ENCODE measurements at places on chromosomes 7 and 10.

- no peak for DNase-seq
These were observed 29.0 kb upstream of the DGKI start for GRCh38 chr7:137875746-137876145.

GRCh38 chr7:102295346-102296178 is 8.9 kb downstream of the SH2B2 start:
- DNase-seq: no peak

- DNase-seq: no peak
These were observed 533.6 kb downstream of the GATA3 start for GRCh38 chr10:8588135-8588534.

DNA sequence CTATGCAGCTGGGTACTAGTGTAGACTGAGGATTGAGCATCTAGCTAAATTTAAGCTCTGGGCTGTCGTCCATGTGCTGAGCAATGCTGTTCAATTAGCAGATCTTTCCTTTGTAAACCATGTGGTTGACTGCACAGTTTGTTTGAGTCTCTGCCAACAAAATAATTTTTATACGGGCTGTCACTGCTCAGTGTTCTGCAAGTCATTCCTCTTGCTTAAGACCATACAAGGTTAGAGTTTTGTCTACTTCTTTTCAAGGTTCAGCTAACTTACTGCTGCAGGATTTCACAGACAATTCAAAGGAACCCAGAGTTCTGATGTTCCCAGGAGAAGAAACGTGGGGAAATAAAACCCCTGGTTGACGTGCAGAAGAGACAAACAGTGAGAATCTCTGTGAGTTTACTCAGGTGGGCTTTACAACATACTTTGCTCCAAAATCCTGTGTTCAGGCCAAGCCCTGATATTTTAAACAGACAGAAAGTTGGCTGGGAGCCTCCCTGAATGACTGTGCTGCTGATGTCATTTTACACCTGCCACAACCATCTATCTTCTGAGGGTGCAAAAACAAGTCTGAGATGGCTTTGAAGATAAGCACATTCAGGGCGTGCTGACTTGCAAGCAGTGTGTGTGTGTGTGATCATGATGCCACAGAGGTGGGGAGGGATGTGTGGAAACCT is 177.1 kb upstream of the SVIL start:
- no peak for DNase-seq

DNA sequence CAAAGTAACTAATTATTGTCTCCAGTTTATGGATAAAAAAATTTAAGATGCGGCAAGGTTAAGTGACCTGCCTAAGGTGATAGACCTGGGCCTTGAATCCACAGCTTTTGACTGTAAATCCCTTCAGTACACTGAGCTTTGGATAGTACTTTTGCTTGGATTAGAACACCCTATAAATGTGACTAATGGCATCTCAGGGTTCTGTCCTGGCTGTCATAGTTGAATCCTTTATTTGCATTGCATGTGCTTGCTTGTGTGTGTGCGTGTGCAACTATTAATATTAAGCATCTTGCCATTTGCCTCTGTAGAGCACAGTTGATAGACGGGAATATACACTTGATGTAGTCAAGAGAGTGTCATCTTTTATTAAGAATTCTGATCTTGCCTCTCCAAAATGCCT is 228.0 kb downstream of the AUTS2 start:
- DNase-seq: no peak

DNA sequence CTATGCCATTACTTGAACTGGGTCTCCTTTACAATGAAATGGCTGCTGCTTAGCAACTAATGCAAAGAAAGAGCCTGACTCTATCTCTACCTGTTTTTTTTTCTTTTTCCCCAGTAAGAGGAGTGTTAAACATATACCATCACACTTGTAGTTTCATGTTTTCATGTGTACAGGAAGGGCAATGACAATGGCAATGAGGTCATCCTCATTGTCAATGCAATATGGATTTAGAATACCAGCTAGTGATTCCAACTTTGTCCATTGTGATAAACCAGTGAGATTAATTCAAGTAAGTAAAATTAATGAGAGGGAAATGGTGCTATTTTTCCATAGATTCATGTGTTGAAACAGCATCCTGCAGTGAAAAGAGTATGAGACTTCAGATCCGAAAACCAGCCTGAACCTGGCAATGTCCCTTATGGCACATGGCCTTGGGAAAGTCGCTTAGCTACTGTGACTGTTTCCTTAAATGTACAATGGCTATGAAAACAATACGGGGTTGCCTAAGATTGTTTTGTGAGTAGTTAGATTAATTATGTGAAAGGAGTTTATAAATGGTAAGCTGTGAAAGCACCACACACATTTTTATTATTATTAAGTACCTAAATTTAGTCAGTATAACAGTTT is 11.2 kb downstream of the DGKI start:
- no peak for DNase-seq

DNA sequence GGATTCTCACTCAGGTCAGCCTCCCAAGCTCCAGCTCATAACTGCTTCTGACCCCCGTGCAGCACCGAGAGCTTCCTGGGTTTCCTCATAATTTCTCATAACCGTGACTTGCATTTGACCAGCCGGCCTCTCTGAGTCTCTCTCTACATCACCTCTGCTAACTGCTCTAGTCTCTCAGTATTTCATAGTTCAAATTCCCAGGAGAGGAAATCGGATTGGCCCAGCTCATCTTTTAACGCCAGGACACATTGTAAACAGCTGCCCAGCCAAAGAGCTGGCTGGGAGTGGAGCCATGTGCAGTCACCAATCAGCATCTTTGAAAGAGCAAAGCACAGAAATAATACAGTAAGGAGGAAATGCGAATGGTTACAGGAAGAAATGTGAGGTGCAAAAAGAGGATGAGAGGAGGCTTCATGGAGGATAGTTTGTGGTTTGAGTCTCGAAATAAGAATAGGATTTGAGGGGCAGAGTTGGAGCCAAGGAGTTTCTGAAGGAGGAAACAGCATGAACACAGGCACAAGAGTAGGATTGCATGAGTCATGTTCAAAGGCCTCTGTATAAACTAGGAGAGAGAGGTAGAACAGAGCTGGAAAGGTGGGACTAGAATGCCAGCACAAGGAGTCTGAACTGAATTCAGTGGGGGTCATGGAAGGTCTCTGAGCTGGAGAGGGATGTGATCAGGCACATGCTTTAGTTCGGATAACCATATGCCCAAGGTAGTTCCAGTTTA is 15.2 kb upstream of the LBX1 start:
- no peak for DNase-seq

DNA sequence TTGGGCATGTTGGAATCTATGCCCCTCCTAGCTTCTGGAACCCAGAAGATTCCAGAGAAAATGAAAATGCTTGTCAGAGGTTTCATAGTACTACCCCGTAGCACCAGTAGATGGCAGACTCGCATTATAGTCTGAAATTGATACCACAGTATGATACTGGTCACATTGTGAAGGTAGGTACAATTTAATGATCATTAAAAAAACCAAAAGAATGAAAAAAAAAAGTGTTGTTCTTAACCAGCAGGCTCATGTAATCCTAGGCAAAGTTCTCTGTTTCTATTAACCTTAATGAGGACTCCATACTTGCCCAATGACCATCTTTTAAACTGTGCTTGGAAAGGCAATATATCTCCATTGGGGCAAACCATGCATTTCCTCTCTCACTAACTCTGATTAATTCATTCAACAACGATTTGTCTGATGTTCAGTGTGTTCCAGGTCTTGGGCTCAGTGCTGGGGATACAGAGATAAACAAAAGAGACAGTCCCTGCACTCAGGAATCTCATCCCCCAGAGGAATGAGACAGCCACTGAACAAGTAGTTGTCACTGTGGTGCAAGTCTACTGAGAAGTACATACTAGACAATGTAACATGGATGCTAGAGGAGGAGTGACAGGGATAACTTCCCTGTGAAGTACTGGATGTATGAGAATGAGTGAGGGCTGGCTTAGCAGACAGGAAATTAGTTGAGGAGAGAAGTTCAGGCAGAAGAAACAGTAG is 223.5 kb upstream of the PHYHIPL start:
- DNase-seq: no peak

GRCh38 chr10:71431239-71432100 is 34.8 kb downstream of the CDH23 start:
- DNase-seq: no peak

DNA sequence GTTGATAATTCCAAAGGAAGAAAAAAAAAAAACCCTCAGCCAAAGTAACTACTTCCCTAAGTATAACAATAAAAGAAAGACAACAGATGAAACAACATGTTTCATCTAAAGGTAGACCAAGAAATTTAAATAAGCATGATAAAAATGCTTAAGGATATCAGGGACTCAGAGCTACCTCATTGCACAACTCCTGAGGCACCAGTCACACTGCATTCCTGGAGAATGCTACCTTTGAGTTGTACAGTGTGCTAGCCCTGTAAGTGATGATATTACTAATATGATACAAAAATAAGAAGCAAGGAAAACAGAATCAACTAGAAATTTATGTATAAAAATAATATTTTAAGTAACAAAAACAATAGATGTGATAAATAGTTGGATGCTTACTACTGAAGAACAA is 29.5 kb upstream of the C7orf33 start:
- no peak for DNase-seq

DNA sequence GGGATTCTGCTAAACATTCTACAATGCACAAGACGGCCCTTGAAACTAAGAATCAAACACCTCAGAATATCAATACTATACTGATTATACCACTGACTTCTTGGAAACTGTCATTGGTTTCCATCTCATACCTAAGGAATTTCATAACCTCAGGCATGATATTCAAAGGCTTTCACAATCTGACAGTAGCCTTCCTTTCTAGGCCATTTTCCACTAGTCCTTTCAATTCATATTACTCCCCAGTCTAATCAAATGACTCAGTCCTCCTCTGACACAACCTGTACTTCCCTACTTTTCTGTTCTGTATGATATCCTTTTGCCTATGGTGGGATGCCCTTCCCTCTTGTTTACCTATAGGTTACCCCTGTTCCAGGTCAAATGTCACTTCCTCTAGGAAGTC is 48.3 kb downstream of the CSTF2T start:
- no peak for DNase-seq

DNA sequence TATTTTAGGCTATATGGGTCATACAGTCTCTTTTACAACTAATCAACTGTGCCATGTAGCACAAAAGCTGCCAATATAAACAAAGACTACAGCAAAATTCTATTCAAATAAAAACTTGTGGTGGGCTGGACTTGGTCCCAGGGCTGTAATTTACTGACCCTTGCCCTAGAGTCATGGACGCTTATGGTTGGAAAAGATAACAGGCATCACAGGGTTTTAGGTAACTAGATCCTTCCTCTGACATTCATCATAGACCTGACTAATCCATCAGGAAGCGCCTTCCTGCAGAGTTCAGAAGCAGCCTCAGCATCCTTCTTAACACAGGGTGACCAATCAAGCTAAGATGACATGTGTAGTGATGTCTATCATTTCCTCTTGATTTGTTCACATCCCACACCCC is 40.2 kb upstream of the GPAM start:
- no peak for DNase-seq

GRCh38 chr7:158763454-158764033 is 58.9 kb upstream of the NCAPG2 start:
- no peak for DNase-seq

Data from esophagus squamous epithelium (tissue), 5 donors.